ENCODE measurements at places on chromosomes 7 and 10. TPM values are rescaled to one million over a fixed set of nuclear protein-coding genes. Genes with fewer than 3 reads are reported as not detected.

NOS3 gene
- total RNA-seq = 5.9 TPM

NUTM2E gene
- 0.49 TPM for total RNA-seq

STMP1 gene
- 19.4 TPM for total RNA-seq

NME8 gene
- 37.0 TPM for total RNA-seq

PAPOLB gene
- 0.14 TPM for total RNA-seq

ANKRD2 gene
- total RNA-seq = not detected

CTNNA3 gene
- not detected for total RNA-seq

CRPPA gene
- total RNA-seq = 4.7 TPM

TBC1D12 gene
- total RNA-seq = 1.8 TPM

ZC3HAV1L gene
- total RNA-seq = 1.1 TPM

MSMB gene
- not detected for total RNA-seq

MTURN gene
- 37.3 TPM for total RNA-seq

SLC18A3 gene
- total RNA-seq = not detected

SHH gene
- total RNA-seq = not detected

POP7 gene
- 17.6 TPM for total RNA-seq

STEAP2 gene
- total RNA-seq = not detected

HUS1 gene
- total RNA-seq = 75.0 TPM

C7orf57 gene
- total RNA-seq = not detected

CRYGN gene
- total RNA-seq = not detected

LHFPL3 gene
- total RNA-seq = not detected

CDHR3 gene
- 9.2 TPM for total RNA-seq

KIAA1549 gene
- 0.09 TPM for total RNA-seq

RPEL1 gene
- total RNA-seq = not detected

NKX1-2 gene
- not detected for total RNA-seq

DNAH11 gene
- 0.39 TPM for total RNA-seq

HOXA11 gene
- not detected for total RNA-seq

RPP30 gene
- total RNA-seq = 24.2 TPM

IDI2 gene
- total RNA-seq = not detected

SFTPA2 gene
- total RNA-seq = not detected

SFTPA1 gene
- total RNA-seq = not detected

EPHA1 gene
- total RNA-seq = 1.0 TPM

GRID1 gene
- total RNA-seq = not detected

ALOX5 gene
- total RNA-seq = 12.4 TPM

SLC16A9 gene
- total RNA-seq = not detected

FKBP6 gene
- total RNA-seq = not detected

DGKB gene
- total RNA-seq = not detected

BUD23 gene
- 93.1 TPM for total RNA-seq

SPAM1 gene
- total RNA-seq = not detected

EGR2 gene
- 17.2 TPM for total RNA-seq

AHCYL2 gene
- total RNA-seq = 11.6 TPM

STEAP1 gene
- not detected for total RNA-seq

LRRTM3 gene
- total RNA-seq = not detected

FEZF1 gene
- total RNA-seq = not detected

CYP3A7 gene
- total RNA-seq = not detected

PAX4 gene
- total RNA-seq = not detected

TRIM73 gene
- 10.7 TPM for total RNA-seq

SPDYE18 gene
- total RNA-seq = 2.3 TPM

MYOZ1 gene
- total RNA-seq = not detected

DNAJB12 gene
- total RNA-seq = 48.7 TPM

ZSCAN21 gene
- total RNA-seq = 7.2 TPM

FFAR4 gene
- not detected for total RNA-seq

NPSR1 gene
- not detected for total RNA-seq

ST8SIA6 gene
- total RNA-seq = 12.2 TPM

EPDR1 gene
- total RNA-seq = 2.1 TPM

ARHGEF35 gene
- total RNA-seq = 0.50 TPM

FZD8 gene
- total RNA-seq = 1.4 TPM

KCP gene
- 0.49 TPM for total RNA-seq

MYPN gene
- total RNA-seq = not detected

Data from natural killer cell (primary cell).